Cortex of kidney (tissue), 1 donor: ENCODE measurements at places on chromosomes 7 and 10.

DNA sequence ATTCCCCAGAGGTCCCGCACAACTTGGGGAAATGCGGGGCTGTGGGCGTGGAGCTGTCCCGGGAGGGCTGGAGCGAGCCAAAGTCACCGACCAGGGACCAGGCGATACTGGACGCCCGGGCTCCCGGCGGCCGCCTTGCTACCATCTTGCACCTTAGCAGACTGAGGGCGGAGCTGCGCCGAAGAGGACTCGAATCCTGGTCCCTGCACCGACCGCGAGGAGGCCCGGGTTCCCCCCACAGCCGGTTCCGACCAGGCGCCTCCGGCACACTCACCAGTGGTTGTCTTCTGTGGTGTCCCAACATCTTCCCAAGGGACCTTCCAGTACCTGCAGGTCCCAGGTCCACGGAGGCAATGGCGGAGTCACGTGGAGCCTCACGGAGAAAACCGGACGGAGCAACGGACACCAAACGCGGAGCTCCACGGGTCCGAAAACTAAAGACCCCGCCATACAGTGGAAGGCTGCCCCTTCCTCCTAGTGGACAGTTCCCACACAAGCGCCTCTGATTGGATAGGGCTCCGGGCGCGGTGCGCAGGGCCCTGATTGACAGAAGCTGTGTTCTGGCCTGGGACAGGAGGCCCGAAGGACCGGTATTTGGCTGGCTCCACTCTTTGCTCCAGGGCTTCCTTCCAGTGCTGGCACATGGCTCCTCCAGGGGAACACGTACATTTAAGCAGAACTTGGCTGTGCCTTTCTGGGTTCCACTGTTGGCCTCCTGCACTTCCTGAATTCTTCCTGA lies 124.6 kb upstream of the ZNF479 start:
- DNase-seq: no peak

DNA sequence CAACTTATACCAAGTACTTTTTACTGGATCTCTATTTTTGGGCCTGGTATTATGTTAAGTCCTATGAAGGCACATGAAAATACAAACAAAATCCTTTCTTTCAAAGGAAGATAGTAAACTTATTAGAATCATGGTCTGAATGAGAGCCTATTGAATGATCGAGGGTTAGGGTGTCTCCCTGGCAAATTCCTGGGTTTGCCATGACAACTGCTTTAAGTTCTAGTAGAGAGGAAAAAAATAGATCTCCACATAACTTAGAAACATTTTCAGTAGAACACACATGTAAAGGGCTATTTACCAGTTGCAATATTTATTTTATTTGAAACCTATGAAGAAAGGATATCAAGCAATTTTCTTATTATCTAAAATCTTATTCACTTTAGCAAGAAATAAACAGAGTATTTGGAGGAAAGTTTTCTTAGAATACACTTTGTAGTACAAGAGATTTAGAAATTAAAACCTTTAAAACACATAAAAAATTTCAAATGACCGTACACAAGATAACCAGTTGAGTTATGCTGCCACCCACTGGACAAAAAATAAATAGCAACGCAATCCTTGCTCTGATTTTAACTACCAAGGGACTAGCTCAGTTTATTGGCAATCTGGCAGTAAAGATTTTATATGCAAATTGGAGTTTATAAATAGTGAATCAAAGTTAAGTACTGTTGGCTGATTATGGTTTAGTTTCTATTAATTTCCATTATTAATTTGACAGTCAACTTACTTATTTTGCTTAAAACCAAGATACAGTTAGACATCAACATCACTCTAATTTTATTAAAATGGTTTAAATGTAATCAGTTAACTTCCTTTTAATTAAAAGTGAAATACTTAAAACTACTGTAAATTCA lies 33.9 kb downstream of the CACUL1 start:
- DNase-seq: no peak

DNA sequence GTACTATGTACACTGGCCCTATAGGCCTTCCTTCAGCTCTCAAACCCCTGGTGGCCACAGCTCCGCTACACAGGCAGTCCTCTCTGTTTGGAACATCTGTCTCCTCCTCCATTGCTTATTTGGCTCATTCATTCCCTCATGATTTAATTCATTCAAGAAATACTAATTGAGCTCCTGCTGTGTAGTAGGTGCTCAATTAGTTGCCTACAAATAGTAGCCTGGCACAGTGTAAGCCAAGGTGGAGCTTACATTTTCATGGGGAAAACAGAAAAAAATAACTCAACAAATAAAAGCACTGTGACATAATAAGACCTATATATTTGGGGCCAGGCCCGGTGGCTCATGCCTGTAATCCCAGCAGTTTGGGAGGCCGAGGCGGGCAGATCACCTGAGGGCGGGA lies 3.4 kb upstream of the FIS1 start:
- no peak for DNase-seq

- DNase-seq: no peak
Measured at GRCh38 chr7:108062250-108063014, 59.5 kb upstream of the LAMB1 start.

DNA sequence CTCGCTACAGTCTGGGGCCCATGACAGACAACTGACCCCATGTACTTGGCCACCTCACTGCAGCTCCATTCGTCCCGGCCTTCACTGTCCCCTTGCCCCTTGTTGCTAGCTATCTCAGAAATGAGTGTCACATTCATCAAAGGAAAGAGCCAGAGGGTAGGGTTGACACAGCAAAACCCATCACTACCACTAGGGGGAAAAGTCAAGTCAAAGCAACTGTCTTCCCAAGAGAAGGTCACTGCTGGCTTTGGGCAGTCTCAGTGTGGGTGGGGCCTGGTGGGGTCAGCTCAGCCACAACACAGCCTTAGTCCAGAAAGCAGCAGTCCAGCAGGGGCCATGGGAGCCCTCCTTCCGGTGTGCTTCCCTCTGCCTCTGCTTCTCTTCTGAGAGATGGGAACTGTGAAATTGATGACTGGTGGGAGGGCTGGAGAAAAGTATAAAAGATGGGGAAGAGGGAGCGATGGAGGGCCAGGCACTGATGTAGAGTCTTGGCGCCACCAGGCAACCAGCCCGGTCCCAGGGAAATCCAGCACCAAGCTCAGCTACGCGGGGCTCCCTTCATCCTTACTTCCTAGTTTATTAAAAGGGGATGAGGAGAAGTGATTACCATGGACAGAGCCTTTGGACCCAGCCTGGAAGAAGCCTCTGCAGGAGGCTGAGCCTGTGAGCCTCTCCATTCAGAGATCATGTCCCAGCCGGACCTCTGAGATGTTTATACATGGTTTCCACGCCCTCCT lies 58.0 kb downstream of the PLXNA4 start:
- no peak for DNase-seq

- no peak for DNase-seq
Measured at GRCh38 chr10:88386204-88386788, 196.8 kb downstream of the RNLS start.

DNA sequence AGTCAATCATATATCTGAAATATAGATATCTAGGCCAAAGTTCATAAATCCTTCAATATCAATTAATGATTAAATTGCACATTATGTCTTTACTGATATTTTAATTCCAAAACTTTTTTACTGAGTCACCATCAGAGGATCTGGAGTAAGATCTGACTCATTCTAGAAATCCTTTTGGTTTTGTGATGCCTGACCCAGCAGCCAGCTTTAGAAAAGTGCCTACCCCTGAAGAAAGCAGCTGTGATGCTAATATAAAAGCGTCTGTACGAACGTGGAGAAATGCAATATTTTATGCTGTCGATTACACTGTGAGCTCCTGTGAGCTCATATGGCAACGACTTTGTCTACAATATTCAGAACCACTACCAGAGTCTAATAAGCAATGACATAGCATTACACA lies 142.5 kb upstream of the LRRTM3 start:
- DNase-seq: no peak

DNA sequence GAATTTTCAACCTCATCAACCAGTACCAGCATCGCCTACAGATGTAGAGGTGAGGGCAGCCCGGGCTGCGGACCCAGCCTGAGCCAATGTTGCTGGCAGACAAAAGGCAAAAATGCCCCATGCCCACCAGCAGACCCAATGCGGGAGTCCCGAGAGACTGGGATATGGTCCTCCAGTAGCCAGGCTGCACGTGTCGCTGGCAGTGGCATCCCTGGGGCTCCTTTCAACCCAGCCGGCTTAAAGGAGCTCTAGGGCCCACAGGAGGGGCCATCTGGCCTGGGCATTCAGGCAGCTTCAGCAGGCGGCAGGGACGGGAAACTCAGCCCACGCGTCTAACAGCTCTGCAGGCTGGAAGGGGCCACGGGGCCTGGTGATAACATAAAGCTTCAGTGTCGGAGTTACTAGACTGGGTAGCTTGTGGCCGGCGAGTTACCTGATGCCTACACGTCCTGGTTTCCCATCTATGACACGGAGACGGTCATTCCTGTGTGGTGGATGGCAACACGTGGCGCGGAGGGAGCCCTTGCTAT lies 70.7 kb downstream of the PROSER2 start:
- no peak for DNase-seq
